AG04450 (cell line): ENCODE measurements at places on chromosomes 6 and 20.

DNA sequence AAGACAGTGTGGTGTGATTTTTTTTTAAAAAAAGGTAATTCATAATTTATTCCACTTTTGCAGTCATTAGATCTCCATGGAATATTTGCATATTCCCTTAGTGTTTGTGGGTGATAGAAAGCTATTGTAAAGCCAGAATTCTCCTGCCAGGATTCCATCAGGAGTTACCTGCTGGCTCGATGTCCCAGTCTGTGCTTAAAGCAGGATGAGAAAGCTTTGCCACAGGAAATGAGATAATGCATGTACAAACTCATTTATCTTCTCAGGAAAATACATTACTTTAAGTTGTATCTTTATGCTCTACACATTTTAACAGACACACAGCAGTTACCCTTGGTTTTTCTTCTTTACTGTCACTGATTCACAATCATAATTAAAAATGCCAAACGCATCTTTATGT is 553.0 kb downstream of the CD109 start:
- no peak for DNase-seq

DNA sequence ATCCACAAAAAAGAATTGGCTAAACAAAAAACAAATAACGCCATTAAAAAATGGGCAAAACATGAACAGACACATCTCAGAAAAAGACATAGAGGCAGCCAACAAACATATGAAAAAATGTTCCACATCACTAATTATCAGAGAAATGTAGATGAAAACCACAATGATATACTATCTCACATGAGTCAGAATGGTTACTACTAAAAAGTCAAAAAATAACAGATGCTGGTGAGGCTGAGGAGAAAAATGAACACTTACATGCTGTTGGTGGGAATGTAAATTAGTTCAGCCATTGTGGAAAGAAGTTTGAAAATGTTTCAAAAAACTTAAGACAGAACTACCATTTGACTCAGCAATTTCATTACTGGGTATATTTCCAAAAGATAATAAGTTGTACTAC is 430.1 kb upstream of the JAG1 start:
- no peak for DNase-seq

DNA sequence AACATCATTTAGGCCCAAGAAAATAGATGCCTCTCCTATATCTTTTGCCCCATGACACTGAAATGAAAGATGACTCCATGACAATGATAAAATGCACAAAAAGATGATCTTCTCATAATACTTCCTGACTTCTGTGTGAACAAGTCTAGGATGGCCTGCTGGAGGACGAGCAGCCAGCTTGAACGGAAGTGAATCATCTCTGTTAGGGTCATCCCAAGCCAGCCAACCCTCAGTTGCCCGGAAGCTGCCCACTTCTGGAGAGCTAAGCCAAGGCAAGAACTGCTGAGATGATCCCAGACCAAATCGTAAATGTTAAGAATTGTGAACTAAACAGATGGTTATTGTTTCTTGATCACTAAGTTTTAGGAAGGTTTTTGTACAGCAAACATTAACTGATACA is 249.7 kb upstream of the HS3ST5 start:
- no peak for DNase-seq

- DNase-seq, result no peak
Observed at GRCh38 chr6:7236306-7237209, 76.4 kb downstream of the SSR1 start.

- DNase-seq, result no peak
Observed at GRCh38 chr20:3209946-3210317, 634 bp downstream of the ITPA start.

DNA sequence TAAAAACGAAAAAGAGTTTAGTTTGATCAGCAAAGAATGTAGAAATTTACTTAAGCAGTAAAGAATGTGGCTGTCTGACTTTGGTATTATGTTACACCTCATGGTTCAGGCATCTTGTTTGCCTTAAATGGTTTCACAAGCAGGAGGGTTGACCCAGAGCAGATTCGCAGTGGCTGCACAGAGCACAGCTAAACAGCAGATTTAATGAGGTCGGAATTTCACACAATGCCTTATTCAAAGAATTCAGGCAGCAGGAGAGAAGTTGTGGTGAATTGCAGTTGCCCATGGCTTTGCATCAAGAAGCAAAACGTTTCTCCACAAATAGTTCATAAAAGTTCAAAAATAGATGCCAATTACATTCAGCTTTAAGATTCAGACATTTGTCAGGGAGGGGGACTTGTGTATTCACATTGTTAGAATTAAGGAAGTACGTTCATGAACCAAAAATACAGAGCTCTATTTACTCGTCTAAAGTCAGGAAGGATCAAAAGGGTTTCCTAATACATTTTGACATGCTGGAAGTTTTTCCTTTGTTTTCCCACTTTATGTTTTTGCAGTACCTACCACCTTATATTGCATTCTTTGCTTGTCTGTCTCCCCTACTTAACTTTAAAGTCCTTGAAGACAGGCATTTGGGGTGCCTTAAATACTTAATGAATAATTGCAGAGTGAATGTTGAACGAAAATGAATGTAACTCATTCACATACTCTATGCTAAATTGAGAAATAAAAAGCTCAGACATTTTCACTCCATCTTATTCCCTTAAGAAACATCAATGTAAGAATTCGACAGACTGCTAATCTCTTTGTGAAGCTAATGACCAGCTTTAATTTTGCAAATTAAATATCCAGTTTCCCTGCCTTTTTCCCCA is 1163.6 kb upstream of the CITED2 start:
- peak; percentile 94 for DNase-seq

GRCh38 chr20:2353231-2353630 is 27.5 kb upstream of the TGM6 start:
- no peak for DNase-seq

GRCh38 chr20:50550531-50550930 is 40.3 kb downstream of the PTPN1 start:
- no peak for DNase-seq

DNA sequence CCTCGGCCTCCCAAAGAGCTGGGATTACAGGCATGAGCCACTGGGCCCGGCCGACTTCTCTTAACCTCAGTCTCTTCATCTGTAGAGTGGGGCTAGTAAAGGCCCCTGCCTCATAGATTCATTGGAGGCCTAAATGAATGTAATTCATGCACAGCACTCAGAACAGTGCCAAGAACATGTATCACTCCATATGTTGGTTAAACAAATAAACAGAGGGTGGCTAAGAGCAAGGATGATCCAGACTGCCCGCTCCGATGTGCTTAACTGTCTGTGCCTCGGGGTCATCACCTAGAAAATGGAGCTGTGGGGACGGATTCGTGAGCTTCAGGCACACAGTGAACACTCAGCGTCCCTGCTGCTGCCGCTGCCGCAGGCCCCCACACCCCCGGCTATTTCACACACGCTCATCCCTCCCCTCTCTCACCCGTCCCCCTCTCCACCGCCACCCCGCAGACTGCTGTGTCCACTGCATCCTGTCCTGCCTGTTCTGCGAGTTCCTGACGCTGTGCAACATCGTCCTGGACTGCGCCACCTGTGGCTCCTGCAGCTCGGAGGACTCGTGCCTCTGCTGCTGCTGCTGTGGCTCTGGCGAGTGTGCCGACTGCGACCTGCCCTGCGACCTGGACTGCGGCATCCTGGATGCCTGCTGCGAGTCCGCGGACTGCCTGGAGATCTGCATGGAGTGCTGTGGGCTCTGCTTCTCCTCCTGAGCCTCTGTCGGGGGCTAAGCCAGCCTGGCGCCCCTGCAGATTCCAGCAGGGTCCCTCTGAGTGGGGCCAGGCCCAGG is 14.8 kb downstream of the MDFI start:
- no peak for DNase-seq

- DNase-seq, result no peak
Observed at GRCh38 chr6:141677598-141678211, 455.0 kb upstream of the GJE1 start.

- no peak for DNase-seq
Observed at GRCh38 chr6:99297415-99297814, 52.1 kb downstream of the FAXC start.

DNA sequence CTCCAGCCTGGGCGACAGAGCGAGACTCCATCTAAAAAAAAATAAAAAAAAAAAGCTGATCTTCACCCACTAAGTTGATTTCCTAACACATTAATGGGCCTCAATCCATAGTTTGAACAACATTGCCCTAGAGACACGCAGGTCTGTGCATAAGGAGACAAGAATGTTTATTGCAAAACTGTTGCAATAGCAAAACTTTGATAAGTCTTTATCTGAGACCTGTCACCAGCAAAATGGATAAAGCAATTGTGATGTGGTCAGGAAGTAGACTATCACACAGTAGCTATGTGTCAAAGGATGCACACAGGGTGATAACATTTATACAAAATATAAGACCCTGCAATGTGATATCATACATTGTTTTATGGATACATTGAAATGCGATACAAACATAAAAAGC is 4.2 kb upstream of the ITPR3 start:
- DNase-seq, result no peak

DNA sequence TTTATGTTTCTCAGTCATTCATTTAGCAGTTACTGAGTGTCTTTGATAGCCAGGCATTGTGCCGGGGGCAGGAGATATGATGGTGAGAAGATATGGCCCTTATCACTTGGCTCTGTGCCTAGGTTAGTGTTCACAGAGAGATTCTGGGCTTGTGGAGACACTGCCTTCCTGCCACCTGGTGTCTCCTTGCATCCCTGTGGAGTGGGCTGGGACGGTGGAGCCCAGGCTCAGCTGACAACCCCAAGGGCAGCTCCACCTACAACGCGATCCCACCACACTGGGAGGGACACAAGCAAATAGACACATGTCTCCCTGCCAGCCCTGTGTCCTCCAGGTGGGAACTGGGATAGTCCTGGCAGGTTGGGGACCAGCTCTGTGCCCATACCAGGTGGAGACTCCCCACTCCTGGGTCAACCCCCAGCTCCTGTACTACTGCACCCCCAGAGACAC is 30.3 kb upstream of the VEGFA start:
- no peak for DNase-seq

DNA sequence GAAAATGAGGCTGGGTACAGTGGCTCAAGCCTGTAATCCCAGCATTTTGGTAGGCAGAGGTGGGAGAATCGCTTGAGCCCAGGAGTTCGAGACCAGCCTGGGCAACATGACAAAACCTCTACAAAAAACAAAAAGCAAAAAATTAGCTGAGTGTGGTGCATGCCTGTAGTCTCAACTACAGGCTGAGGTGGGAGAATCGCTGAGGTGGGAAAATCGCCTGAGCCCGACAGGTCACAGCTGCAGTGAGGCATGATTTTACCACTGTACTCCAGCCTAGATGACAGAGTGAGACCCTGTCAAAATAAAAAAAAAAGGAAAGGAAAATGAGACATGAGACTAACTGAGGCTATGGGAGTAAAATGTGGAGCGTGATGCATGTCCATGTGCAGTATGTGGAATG is 88.0 kb upstream of the CD83 start:
- no peak for DNase-seq

DNA sequence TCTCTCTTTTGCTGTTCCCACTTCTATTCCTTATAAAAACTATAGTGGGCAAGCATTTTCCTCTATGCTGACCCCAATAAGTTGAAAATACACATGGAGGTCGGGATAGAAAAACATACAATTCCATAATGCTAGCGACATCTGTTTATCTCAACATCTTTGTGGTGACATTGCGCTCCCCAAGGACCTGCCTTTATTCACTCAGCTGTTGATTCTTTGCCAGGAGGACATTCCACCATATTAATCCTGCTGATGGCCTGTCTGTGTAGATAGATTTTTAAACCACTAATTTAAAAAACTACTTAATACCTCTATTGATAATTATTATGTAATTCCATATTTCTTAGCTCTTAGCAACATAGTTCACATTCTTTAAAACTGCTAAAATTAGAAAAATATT is 555.3 kb upstream of the MAP3K7 start:
- DNase-seq, result no peak

- DNase-seq, result no peak
Observed at GRCh38 chr6:14472986-14473337, 355.4 kb downstream of the CD83 start.

GRCh38 chr6:47069156-47069555 is 27.0 kb upstream of the ADGRF1 start:
- DNase-seq, result no peak

- DNase-seq, result no peak
Observed at GRCh38 chr20:44805335-44805978, 4.9 kb downstream of the RIMS4 start.

DNA sequence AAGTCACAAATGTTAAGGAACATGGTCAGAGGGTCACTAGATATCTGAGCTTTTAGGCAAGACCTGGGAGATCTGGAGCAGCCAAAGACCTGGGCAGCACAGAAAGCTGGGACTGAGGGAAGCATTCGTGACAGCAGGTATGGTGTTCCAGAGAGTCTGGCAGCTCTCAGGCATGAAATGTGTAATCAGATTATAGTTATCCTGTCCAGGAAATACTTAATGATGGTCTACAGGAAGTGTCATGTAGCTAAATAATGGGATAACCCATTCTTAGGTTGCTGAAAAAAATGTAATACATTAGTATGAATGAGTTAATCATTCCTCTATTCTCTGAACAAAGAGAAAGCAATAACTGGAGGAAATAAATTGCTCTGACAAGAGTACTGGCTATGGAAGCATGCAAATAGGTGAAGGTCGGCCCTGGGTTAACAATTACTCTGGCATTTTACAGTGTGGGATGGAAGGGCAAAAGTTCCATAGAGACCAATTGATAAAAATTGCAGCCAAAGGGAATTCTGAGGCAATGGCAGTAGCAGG is 740.5 kb downstream of the CBLN4 start:
- no peak for DNase-seq

- DNase-seq, result peak; percentile 8
Observed at GRCh38 chr6:146028252-146028795, 538 bp upstream of the GRM1 start.

- DNase-seq, result no peak
Observed at GRCh38 chr6:5751525-5752390, 255.0 kb downstream of the NRN1 start.

- DNase-seq, result no peak
Observed at GRCh38 chr6:128512296-128512695, 8.1 kb downstream of the PTPRK start.

GRCh38 chr20:47230811-47231256 is 125.7 kb downstream of the ZMYND8 start:
- DNase-seq, result no peak

DNA sequence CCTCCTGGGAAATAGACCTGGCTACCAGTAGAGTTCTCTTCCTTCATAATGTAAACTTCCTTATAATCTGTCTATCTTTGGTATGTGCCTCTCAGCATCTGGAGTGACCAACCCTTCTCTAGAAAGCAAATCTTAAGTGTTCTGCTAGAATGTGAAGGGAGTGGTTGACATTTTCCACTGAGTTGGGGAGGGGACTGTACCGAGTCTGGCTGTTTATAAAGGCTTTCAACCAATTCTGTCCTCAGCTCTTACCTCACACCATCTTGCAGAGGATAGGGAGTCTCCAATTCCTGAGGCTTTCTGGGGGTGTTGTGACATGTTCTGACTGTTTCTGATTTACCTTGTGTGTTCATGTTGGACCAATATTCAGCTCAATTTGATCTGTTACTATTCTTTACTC is 39.6 kb downstream of the FAM217A start:
- DNase-seq, result no peak

DNA sequence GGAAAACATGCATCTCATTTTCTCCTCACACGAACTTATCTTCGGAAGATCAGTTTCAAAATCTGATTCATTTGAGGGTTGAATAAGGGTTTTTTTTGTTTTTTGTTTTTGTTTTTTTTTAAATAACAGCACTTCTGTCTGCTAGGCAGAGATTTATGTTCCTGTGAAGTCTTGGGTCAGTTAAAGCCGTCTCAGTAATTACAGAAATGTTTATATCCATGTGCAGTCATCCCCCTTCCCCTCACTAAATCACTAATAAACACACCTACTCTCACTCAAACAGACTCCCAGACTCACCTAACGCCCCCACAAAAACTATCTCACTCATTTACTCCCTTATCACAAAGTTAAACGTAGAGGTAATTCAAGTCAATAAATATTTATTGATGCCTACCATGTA is 214.2 kb upstream of the SUPT3H start:
- DNase-seq, result no peak

- no peak for DNase-seq
Observed at GRCh38 chr20:8903655-8904605, 165.0 kb upstream of the PLCB4 start.
